Fibroblast of the aortic adventitia (primary cell): ENCODE measurements at places on chromosomes 7 and 10. TPM values are rescaled to one million over a fixed set of nuclear protein-coding genes. Genes with fewer than 3 reads are reported as not detected.

DNA sequence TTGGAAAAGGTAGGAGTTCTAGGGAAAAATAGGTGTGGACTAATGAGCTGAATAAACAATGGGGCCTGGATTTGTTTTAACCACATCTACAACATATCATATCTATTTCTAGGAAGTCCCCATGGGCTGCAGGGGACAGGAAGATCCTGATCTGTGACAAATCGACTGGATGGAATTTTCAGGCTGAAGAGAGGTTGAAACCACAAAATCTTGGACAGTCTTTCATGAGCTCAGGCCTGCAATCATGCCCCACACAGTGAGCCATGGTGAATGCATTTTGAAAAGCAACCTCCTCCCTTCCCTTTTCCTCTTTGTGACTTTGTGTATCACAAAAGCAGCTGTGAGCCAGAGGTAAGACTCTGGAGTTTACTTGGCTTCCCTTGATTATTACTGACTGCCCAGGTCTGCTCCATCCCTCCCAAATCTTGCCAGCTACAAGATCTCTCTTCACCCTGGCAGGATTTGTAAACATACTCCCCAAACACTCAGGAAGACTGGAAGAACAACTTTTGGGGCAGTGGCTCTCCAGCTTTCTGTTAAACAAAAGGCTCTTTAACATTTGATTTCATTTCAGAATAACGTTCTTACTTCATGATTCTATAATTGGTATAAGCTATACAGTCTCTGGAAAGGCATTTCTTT is 66.4 kb downstream of the ASAH2B start:
- DNase-seq, result no peak

GRCh38 chr7:47837826-47838225 is 110.4 kb downstream of the PKD1L1 start:
- no peak for DNase-seq

The CALML5 gene
- total RNA-seq, result not detected in 2 replicates

GRCh38 chr10:65618126-65618525 is 1307.7 kb upstream of the LRRTM3 start:
- peak; percentile 9 for DNase-seq

- no peak for DNase-seq
These were observed 539.3 kb upstream of the TEX47 start for GRCh38 chr7:89334797-89335196.

The ZWINT gene
- 2.7 and 46.3 TPM in 2 replicates for total RNA-seq

DNA sequence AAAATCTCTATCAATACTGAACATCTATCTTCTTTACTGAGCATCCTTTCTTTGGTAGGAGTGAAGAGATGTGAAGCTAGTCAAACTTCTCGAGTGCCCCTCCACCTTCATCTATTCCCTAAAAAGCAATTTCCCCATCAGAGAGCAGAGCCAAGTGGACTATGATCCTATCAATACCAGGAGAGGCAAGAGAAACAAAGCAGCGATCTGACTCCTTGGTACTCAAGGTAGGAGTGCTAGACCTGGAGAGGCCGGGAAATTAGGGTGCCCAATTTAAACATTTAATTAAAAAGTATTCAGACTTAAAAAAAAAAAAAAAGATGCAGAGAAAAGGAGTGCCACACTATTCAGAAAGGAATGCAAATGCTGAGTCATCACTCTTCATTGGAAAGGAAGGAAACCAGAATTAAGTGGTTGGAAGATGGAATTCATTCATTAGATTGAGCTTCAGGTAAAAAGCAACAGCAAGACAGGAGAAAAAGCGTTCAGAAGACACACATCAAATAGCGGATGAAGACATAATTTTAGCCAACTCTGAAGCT is 1.6 kb downstream of the TIAL1 start:
- peak; percentile 60 for DNase-seq

The ADCYAP1R1 gene
- total RNA-seq, result not detected in 2 replicates

GRCh38 chr7:84274029-84274638 is 79.5 kb upstream of the SEMA3A start:
- DNase-seq, result no peak

GRCh38 chr10:17250736-17251135 is 22.7 kb downstream of the VIM start:
- no peak for DNase-seq

DNA sequence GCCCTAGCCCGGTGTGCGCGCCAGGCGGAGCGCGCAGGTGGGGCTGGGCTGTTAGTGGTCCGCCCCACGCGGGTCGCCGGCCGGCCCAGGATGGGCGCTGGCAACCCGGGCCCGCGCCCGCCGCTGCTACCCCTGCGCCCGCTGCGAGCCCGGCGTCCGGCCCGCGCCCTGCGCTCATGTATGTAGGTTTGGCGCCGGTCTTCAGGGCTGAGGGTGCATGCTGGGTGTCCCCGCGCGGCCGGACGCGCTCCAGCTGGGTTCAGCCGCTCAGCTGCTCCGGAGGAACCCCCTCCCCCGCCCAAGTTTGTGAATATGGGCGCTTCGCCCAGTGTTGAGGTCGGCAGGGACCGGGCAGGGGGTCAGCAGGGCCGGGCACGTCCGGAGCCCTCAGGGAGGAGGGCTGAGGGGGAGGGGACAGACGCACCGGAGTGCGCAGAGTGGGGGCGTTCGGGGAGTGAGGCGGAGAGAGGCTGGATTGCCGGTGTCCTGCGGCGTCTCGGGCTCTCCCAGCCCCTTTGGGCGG is 559 bp downstream of the VWC2 start:
- no peak for DNase-seq

The KCNMA1 gene
- total RNA-seq, result 40.1 and 106 TPM in 2 replicates

The WBP1L gene
- total RNA-seq, result 28.4 and 76.1 TPM in 2 replicates

DNA sequence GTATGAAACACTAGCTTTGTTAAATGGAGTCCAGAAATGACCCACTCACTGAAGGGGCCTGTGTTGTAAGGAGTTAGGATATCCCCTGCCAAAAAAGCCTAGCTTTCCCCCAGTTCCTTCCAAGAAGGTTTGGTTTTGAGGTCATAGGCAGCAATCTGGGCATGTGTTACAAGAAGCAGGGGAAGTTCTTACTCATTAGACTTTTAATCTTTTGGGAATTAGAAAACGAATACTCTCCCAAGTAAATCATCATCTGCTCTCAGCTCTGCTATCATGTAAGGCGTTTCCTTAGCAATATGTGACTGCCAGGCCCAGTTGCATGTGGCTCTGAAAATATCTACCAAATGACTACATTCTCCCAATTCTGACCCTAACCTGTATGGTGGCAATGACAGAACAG is 3.7 kb downstream of the NOD1 start:
- peak; percentile 99 for DNase-seq

DNA sequence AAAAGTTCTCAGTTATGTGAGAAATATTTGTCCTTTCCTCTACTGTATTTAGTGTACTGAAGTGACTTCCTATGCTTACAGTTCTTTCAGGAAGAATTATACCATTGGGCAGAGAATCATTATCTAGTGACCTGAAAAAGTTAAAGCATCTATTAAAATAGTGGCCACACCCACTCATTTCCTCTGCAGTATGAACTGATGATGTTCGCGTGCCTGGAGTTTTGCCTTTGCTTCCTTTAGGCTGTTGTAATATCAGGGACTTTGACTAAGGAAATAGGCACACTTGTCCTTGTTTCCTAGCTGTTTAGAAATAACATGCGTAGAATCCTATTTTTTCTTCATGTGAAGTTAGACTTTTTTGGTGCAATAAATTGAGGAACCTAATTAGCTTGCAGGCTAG is 100.7 kb downstream of the ZMYND11 start:
- peak; percentile 41 for DNase-seq

- DNase-seq, result no peak
These were observed 1095.4 kb upstream of the CELF2 start for GRCh38 chr10:9922126-9922870.
